Type B pancreatic cell (in vitro differentiated cells): ENCODE measurements at places on chromosomes 4 and X. TPM values are rescaled to one million over a fixed set of nuclear protein-coding genes. Genes with fewer than 3 reads are reported as not detected.

DNA sequence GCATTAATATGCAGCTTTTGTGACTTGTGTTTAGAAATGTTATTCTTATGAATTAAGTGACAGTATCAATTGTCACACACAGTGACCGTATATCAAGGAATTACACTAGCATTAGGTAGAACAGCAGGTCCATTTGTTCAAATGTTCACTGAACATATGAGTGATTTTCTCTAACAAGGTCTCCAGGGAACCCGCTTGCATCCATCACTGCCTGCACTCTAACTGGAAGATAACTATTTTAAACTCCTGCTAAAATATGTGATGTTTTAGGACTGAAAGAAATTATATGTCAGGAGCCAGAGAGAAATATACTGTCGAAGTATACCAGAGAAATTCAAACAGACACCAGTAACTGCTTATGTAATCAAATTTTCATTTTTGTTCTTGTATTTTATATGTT is 1395.7 kb downstream of the PCDH18 start:
- no peak for DNase-seq

- no peak for DNase-seq
Observed at GRCh38 chr4:138164208-138164607, 77.9 kb downstream of the SLC7A11 start.

- DNase-seq = no peak
Observed at GRCh38 chr4:784401-785331, 41.3 kb downstream of the CPLX1 start.

The UGT8 gene
- total RNA-seq = 13.5 and 14.2 TPM in 2 replicates

The ASB12 gene
- total RNA-seq = 0.63 TPM in 1 of 2 replicates, not detected in the other

DNA sequence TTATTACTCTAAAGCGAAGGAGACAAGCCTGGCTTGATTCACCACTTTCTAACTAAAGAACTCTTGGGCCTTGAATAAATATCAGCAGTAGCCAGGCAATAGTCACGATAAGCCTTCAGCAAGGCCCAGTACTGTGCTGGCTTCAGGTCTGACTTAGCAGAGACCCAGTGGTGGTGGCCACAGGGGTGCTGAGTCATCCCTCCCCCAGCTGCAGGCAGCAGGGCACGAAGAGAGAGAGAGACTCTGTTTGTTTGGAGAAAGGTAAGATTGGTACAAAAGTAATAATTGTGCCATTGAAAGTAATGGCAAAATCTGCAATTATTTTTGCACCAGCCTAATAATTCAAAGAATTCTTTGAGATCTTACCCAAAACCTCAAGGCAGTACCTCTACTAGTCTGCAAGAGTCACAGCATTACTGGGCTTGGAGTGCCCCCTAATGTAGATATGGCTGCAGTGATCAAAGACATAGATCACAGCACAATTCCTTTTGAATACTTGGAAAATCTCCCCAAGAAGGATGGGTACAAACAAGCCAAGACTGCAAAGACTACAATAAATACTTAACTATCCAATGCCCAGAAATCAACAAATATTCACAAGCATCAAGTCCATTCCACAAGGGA is 159.5 kb upstream of the USP38 start:
- no peak for DNase-seq

DNA sequence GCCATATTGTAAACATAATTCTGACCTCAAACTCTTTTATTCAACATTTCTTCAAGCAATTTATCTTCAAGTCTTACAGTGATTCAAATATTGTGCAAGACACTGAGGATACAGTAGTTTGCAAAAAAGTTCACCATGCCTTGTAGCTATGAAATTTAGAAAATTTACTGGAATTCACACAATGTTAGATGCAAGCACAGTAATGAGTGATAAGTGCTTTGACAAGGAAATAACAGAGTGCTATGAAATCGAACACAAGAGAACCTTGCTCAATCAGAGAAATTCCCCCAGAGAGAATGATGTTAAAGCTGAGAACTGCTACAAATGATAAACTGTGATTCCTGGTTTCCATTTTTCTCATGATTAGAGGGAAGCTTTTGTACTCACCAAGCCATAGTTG is 952.9 kb downstream of the FAT4 start:
- no peak for DNase-seq

DNA sequence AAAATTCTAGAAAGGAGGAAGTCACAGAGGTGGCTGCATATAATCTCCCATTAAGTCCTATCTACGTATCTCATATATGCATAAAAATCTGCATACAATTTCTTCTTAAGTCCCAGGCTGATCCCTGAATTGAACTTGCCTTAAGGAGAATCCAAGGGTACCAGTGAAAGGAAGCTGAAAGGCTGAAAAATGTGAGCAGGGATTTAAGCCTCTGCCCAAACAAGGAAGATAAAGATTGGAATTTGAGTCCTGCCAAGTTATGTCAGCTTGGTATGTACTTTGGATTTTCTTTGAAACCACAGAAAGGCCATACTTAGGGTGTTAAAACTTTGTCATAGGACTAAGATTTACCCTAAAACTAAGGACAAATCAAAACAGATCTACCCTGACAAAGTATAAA is 26.5 kb upstream of the GEMIN8 start:
- DNase-seq = no peak

DNA sequence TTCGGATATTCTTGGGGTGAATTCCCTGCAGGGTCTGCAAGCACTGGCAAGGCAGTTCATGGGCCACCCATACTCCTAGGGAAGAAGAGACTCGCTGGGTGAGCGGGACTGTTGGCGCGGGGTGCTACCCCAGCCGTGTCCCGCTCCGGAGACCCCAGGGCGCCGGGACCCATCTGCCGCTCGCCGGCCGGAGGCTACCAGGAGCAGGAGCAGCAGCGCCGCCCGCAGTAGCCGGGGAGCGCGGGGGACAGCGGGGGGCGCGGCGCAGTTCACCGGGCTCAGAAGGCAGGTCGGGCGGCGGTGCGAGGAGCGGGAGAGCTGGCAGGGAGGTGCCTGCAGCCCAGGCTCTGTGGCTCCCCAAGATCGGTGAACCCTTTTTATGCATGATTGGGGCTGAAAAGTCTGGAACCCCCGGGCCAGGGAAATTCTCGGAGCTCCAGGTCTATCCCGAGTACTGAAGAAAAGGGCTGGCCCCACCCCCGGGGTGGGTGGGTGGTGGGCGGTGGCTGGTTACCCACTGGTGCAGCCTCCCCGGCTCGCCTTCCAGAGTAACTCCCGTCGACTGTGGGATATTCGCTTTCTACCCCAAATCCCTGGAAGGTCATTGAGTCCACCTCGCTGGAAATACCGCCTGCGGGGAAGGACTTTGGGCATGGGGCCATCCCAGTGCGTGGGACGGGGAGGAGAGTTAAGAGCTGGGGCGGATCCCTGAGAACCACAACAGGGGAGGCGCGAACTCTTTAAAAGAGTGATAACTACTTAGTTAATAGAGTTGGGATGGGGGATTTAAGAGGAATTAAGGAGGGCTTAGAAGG is 37.6 kb downstream of the PF4 start:
- DNase-seq = no peak

GRCh38 chrX:74178536-74178935 is 125.4 kb upstream of the ZCCHC13 start:
- no peak for DNase-seq

The NXF2 gene
- not detected in 2 replicates for total RNA-seq

DNA sequence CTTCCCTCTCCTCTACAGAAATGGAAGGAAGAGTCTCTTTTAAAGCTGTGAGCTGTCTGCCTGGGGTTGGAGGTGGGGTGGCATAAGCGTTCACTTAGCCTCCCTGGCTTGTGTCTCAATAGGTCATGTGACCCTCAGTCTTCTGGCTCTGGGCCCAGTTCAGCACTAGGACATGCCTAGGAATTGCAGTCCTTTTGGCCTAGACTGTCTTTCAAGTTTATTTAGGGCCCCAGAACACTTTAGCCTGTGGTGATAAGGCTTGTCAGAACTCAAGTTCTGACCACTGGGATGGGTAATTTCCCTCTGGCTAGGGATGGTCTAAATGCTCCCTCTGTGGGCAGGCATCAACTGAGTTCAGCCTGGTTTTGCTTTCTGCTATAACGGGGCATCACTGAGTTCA is 34.3 kb upstream of the ARMCX4 start:
- no peak for DNase-seq

GRCh38 chrX:68532831-68533533 is 34.1 kb downstream of the YIPF6 start:
- DNase-seq = no peak

- DNase-seq = no peak
Observed at GRCh38 chrX:115452251-115452650, 108.7 kb upstream of the PLS3 start.

- no peak for DNase-seq
Observed at GRCh38 chr4:189202869-189203271, 737.8 kb upstream of the FRG1 start.

DNA sequence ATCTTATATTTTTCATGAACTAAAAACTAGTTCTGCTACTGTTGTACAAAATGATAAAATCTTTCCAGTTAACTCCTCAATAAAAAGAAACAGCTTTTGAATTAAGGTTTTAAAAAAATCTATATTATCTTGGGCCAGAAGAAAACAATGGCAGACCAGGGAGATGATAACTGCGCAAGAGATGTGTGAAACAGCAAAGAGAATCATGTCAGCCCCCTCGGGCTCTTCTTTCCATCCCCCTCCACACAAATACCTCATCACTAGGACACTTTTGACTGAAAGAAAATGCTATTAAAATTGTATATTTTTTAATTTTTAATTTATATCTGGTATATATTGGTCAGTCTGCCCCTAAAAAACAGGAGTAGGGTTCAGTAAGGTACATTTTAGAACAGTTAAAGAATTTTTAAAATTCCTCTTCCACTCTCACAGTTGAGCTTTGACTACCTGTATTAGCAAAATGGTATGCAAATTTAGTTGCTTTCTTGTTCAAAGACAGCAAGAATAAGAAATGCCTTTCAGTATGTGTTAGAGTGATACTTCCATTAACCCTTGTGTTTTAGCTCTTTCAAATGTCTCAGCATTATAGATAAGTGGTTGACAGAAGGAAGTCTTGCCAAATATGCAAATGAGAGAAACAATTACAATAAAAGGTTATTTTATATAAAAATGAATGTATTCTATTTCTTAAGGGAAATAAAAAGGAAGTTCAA is 36.4 kb upstream of the LCORL start:
- DNase-seq = no peak

The SYNPO2 gene
- total RNA-seq = 20.1 and 22.9 TPM in 2 replicates

The MEPE gene
- not detected in 2 replicates for total RNA-seq

DNA sequence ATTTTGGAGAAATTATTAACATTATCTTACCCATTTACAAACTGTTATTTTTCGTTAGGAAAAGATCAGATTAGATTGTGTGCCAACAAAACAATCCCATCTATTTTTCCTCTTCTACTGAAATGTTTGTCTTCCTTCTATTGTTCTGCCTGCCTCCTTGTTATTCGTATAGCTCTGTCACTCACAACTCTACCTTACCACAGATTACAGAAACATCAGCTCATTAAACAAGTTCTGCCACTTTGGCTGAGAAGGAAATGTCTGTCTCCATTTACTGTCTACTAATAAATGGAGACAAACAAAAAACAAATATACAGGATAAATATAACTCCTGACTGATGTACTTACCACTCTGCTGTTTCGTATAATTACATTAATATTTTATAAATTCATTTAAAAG is 211.4 kb downstream of the ENOX2 start:
- DNase-seq = no peak

GRCh38 chr4:79472693-79473438 is 64.8 kb upstream of the GK2 start:
- DNase-seq = no peak

GRCh38 chrX:915427-916229 is 285.0 kb downstream of the SHOX start:
- DNase-seq = no peak

The TAF7L gene
- 0.21 TPM in 1 of 2 replicates, not detected in the other for total RNA-seq

DNA sequence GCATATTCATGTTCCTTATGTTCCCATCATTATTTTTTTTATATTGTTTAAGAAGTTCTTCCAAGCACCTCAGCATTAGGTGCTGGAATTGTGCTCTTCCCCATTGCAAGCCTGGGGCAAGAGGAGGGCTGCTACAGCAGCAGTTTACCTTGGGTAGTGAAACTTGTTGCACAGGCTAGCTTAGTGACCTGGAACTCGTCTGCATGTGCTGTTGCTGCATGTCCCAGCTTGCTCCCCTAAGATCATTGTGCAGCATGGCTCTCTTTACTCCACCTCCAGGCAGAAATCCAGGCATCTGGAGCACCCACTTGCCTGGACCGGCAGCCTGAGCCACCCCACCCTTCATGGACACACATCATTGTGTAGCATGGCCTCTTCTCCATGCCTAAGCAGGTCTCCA is 776.0 kb downstream of the GLUD2 start:
- DNase-seq = no peak

The FAM241A gene
- 0.70 and 1.3 TPM in 2 replicates for total RNA-seq

The IKBKG gene
- 14.6 and 15.5 TPM in 2 replicates for total RNA-seq

- DNase-seq = no peak
Observed at GRCh38 chr4:168248176-168248710, 70.3 kb downstream of the DDX60 start.

GRCh38 chr4:105936901-105937300 is 41.6 kb downstream of the NPNT start:
- no peak for DNase-seq

The FSTL5 gene
- 3.6 and 9.5 TPM in 2 replicates for total RNA-seq

The SLC4A4 gene
- total RNA-seq = 27.2 and 32.0 TPM in 2 replicates

- no peak for DNase-seq
Observed at GRCh38 chr4:30838331-30838730, 118.2 kb downstream of the PCDH7 start.

The FAM90A26 gene
- not detected in 2 replicates for total RNA-seq

The FGA gene
- total RNA-seq = 13.4 and 41.0 TPM in 2 replicates

- DNase-seq = peak; percentile 64
Observed at GRCh38 chr4:951594-952468, 19.6 kb downstream of the TMEM175 start.

The PPEF2 gene
- total RNA-seq = not detected in 2 replicates

The USP17L20 gene
- total RNA-seq = not detected in 2 replicates

The BLOC1S4 gene
- total RNA-seq = 19.1 and 21.4 TPM in 2 replicates

- DNase-seq = no peak
Observed at GRCh38 chr4:75457365-75457764, 56.8 kb downstream of the RCHY1 start.

DNA sequence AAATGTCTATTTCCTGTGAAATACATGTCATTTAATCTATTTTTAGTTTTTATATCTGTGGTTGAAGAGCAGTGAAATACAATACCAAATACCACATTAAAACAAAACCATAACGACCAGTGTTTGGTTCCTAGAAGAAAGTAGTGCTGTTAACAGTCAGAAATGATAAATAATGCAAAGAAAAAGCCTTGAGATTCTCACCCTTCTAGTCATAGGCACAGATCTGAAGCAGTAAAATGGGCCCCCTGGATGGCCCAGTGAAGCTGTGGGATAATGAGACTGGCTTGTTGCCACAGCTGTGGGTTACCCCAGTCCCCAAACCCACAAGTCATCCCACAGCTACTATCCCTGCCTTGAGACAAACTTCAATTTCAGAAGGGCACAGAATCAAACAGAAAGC is 137.3 kb upstream of the RPL34 start:
- no peak for DNase-seq

The DCAF4L1 gene
- total RNA-seq = 0.12 and 0.17 TPM in 2 replicates

DNA sequence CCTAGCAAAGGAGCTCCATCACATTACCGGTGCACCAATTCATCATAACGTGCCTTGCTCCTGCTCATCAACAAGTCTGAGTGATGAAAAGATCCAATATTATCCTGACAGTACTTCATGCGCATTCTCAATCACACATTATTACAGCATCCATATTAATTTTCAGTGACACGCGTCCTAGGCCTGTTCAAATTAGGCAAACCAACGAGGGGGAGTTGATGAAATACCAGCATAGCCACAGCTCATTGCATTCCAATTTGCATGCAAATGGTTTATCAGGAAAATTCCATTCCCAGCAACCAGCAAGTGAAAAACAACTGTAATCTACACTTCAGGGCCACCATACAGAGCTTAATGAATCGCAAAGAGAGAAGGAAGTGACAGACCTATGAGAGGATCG is 236.9 kb downstream of the DCLK2 start:
- DNase-seq = no peak
